Epithelial cell of esophagus (primary cell): ENCODE measurements at places on chromosomes 11 and 22.

- DNase-seq, result no peak
These were observed 33.6 kb downstream of the LRRC32 start for GRCh38 chr11:76636826-76637460.

DNA sequence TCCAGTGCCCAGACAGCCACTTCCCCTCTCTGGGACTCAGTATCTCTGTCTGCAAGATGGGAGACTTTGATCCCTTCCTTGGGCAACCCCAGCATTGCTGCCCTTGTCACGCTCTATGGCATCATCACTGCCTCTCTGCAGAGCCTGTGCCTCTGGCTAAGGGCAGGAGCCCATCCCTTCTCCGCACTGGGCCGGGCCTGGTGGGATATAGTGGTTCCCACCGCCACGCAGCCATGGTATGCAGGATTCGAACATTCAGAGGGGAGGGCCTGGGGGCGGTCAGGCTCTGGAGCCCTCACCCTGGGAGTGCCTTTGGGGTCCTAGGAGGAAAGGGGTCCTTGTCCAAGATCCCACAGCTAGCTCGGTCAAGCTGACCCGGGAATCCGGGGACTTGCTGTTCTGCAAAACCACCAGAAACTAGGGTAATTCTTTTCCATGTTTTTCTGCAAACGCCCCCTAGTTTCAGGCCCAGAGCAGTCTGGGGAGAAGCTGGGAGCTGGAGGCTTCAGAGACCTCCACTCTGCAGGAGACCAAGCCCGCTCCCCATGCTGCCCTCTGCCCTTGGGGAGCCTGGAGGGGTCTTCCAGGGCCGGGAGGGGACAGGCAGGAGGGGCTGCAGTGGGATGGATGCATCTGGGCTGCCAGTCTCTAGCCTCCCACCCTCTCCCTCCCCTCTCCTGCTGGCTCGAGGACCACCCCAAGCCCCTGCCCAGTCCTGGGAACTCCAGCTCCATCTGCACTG lies 24.4 kb upstream of the CBX7 start:
- DNase-seq, result no peak

GRCh38 chr11:95222817-95223216 lies 8.2 kb downstream of the SESN3 start:
- DNase-seq, result no peak

DNA sequence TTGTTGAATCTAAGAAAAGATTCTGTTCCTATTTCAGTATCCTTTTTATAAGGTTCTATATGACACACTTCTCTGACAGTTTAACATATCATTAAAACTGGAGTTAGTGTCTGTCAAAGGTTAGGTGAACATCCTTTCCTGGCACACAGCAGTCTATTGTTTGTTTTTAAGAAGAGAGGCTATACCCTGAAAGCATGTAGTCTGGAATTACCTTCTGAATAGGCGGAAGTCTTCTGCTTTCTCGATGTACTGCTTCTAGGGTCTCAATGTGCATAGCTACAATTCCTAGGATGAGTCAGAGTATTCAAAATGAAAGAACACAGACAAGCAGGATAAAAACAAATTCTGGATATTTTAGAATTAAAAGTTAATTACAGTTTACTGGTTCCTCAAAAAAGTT lies 188.6 kb downstream of the SWAP70 start:
- no peak for DNase-seq

- no peak for DNase-seq
These were observed 59.6 kb downstream of the LRRC32 start for GRCh38 chr11:76610871-76611475.

- DNase-seq, result no peak
These were observed 38.7 kb upstream of the E2F8 start for GRCh38 chr11:19279451-19279850.

DNA sequence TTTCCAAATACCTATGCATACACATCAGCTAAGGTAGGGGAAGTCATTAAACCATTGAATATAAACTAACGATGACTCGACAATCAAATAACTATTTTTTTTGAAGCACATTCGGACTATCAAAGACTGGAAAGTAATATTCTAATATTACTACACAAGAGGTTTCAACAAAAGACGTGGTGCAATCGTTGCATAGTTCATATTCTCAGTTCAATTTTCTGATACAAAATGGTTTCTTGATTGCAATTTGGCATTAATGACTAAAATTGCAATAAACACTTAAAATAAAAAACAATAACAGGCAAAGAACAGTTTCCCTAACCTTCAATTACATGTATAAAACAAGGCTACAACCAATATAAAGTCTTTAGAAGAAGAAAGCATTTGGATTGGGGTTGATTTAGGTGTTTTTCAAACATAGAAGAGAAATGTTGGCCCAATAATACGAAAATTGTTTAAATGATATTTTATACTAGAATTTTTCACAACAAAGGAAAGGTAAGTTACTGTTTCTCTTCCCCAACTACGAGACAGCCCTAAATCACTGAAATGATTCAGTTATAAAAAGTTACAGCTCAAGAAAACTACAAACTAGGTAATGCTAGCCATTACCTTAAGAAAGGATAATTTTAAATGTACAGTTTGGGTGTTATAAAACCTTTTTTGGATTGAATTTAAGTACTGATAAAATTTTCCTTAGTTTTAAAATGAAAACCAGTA lies 17.6 kb downstream of the BLID start:
- peak; percentile 13 for DNase-seq

DNA sequence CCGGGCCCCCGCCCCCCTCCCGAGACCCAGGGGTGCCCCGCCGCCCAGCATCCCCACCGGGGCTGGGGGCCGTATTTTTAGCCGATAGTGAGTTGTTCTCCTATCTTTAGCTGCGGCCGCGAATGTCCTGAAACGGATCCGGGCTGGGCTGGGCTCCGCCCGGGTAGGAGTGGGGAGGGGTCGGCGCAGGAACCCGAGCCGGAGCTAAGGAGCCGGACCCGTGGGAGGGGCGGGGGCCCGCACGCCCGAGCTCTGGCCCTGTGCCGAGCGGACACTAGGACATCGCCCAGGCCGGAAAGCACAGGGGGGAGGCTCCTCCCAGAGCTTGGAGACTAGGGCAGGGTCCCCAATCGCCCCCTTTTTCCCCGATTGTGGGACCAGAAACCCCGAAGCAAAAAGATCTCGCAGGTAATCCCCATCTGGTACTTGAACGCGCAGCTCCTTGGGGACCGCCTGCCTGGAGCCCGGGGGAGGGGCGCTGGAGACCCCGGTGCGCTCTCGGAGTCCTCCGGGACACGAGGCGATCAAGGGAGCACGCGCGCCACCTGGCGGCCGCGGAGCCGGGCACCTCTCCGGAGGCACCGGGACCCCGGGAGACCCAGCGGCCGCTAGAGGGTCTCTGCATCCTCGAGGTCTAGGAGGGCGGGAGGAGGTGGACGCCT lies 669 bp downstream of the CDC42EP2 start:
- DNase-seq, result peak; percentile 67

DNA sequence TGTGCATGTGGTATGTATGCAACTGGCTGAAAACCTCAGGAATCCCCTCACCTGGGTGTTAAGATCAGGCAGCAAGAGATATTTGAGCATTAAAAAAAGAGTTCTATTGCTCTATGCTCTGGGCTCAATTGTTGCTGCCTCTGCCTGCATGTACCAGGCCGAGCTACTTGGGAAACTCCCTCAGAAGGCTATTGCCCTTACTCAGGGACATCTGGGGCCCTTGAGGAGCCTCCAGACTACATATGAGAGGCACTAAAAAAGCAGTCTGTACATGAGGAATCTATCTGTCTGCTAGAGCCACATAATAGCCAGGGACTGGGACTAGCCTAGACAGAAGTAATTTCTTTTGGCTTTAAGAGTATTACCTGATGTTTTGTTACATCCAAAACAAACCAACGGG lies 120.1 kb downstream of the SWAP70 start:
- DNase-seq, result no peak

- DNase-seq, result no peak
These were observed 40.3 kb upstream of the ZBED5 start for GRCh38 chr11:10898003-10898762.

DNA sequence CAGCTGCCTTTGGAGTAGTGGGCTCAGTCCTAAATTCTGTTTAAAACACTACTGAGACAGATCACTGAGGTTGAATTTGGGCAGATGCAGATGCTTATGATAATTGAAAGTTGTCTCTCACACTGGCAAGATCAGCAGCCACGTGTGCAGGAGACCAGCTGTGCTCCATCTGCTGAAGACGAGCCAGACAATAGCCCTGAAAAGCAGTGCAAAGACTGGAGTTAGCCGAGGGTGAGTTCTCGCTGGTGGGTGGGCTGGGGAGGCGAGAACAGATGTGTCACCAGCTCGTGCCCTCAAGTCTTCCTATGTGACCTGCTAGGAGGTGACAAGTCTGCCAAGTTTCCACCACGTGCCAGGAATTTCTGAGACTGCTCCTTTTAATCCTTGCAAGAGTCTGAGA lies 661.3 kb upstream of the B3GAT1 start:
- no peak for DNase-seq

DNA sequence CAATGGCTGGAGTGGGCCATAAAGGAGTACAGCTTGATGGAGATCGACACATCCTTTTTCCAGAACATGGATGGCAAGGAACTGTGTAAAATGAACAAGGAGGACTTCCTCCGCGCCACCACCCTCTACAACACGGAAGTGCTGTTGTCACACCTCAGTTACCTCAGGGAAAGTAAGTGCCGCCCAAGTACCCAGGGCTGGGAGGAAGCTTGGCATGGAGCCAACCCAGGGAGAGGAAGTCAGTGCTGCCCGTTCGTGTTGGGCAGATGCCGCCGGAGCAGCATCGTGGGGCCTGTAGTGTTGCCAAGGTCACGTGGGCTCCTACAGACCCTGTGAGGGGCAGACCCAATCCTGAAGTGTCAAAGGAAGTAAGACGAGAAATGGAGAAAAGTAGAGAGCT lies 78.9 kb downstream of the FLI1 start:
- no peak for DNase-seq

- no peak for DNase-seq
These were observed 3.2 kb downstream of the TBC1D10C start for GRCh38 chr11:67406969-67407687.
